CD4-positive, alpha-beta memory T cell (primary cell): ENCODE measurements at places on chromosomes 2 and 18.

GRCh38 chr2:199302851-199303250 lies 154.9 kb downstream of the SATB2 start:
- no peak overlapping the region for H3K4me3 ChIP-seq
- H3K27ac ChIP-seq = no peak overlapping the region
- H3K27me3 ChIP-seq = no peaks in the 10 kb centered on the region
- H3K4me1 ChIP-seq = no peaks in the 10 kb centered on the region
- no peak for DNase-seq

DNA sequence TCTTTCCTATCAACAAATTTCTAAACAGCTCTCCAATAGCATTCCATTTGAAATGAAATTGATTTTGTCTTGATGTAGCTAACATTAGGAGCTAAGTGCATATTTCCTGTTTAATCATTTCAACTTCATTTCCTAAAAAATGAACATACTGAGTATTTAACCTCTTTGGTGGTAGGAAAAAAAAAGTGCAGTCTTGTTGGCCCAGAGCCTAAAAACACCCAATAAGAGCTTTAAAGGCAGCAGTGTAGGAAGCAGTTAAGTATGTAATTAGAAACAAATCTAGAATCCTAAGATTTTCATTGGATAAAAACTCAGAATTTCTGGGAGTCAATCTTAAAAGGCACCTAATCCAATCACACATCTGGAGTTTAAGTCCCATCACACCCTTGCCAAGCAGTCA lies 71.0 kb upstream of the RBMS1 start:
- no peaks in the 10 kb centered on the region for H3K36me3 ChIP-seq
- no peak overlapping the region for H3K27ac ChIP-seq
- H3K4me1 ChIP-seq = no peaks in the 10 kb centered on the region

- no peaks in the 10 kb centered on the region for H3K4me1 ChIP-seq
- no peak for DNase-seq
- no peak overlapping the region for H3K4me3 ChIP-seq
- no peaks in the 10 kb centered on the region for H3K36me3 ChIP-seq
- no peak overlapping the region for H3K27ac ChIP-seq
Measured at GRCh38 chr2:145168091-145168490, 648.2 kb upstream of the ZEB2 start.

DNA sequence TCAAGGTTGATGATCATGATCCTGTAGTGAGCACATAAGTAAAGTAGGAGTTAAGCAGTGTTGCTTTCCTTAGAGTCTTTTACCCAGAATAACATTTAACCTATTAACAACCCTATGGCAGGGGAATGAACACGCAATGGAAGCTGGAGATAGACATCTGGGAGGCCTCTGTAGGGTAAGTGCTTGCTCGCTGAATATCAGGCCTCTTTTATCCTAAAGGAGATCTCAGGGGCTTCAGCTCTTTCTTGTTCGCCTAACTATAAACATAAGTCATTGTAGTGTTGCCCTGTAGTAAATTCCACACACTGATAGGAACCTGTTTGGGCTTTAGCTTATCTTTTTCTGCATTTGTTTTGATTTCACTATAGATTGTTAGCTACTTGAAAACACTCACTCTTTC lies 174.4 kb upstream of the TCF4 start:
- no peak for DNase-seq
- H3K36me3 ChIP-seq = no peaks in the 10 kb centered on the region
- no peak overlapping the region for H3K4me3 ChIP-seq

GRCh38 chr2:47512581-47513083 lies 109.7 kb downstream of the MSH2 start:
- no peak for DNase-seq
- H3K27me3 ChIP-seq = no peaks in the 10 kb centered on the region
- no peak overlapping the region for H3K27ac ChIP-seq

DNA sequence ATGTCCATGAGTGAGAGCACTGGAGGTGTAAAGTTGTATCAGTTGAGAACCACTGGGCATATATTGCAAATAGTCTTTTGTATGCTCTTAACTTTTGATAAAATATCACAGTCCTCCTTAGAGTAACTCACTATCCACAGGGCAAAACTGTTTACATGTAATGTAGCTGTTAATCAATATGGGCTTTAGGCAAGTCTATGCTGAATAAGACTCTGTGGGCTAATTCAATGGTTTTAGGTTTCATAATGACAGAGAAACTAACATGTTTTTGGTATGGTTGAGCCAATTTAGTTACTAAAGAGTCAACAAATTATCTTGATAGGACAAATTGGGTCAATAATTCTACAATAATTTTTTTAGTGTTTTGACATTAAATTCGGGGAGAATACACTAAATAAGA lies 1134.9 kb upstream of the FAM98A start:
- H3K4me1 ChIP-seq = no peaks in the 10 kb centered on the region
- DNase-seq = no peak
- no peaks in the 10 kb centered on the region for H3K27me3 ChIP-seq
- H3K36me3 ChIP-seq = no peaks in the 10 kb centered on the region
- no peak overlapping the region for H3K4me3 ChIP-seq

DNA sequence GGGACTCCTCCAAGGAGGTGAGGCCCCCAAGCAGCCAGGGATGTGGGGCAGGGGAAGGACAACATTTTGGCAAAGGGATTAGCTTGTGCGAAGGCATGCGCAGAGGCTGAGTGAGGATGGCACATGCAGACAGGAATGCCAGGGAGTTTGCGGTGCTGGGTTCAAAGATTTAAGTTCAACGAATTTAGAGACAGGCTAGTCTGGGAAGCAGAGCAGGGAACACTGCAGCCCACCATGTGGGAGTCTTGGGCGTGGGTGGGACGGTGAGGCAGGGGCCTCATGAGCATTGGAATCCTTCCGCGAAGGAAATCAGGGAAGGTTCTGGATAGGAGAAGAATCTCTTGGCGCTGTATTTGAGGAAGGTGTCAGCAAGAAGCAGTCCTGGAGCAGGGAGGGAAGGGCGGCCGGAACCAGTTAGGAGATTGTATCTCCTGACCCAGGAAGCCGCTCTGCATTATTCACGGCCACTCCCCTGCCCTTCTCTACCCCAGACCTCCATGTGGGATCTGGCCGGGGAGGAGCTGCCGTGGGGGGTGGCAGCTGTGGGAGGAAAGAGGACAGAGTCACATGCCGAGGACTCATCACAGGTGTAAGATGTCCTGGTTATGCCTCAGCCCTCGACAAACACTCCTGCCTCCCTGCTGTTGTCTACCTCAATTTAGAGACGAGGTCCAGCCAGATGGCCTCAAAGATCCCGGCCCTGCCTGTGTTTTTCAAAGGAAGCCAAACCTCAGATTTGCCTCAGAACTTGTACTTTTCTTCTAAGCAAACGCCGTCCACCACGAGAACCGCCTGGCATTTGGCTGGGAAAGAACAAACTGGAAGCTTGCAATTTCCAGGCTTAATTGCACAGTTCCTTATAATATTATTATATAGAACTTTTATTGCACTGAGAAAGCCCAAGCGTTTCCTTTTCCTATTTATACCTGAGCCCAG lies 123.7 kb upstream of the SMAD2 start:
- H3K4me3 ChIP-seq = no peak overlapping the region
- no peak for DNase-seq
- no peak overlapping the region for H3K27ac ChIP-seq

- no peaks in the 10 kb centered on the region for H3K27me3 ChIP-seq
- H3K36me3 ChIP-seq = no peaks in the 10 kb centered on the region
- no peaks in the 10 kb centered on the region for H3K4me1 ChIP-seq
- no peak overlapping the region for H3K4me3 ChIP-seq
- DNase-seq = no peak
Measured at GRCh38 chr2:221883976-221884375, 311.9 kb upstream of the EPHA4 start.

DNA sequence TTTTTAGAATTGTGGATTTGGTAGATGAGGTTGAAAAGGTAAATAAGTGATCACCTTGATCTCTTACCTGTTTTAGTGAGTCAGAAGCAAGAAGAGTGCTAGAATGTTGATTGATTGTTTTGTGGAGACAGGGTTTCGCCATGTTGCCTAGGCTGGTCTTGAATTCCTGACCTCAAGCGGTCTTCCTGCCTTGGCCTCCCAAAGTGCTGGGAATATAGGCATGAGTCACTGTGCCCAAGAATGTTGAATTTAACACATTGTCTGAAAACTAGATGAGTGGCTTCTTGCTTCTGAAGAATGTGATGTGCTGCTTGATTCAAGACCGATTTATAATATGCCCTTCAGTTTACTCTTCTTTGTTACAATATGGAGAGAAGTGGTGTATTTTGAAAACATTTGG lies 121.3 kb downstream of the FMNL2 start:
- no peaks in the 10 kb centered on the region for H3K27me3 ChIP-seq
- H3K4me3 ChIP-seq = no peak overlapping the region
- no peaks in the 10 kb centered on the region for H3K4me1 ChIP-seq
- DNase-seq = no peak
- no peak overlapping the region for H3K27ac ChIP-seq
- H3K36me3 ChIP-seq = no peaks in the 10 kb centered on the region

DNA sequence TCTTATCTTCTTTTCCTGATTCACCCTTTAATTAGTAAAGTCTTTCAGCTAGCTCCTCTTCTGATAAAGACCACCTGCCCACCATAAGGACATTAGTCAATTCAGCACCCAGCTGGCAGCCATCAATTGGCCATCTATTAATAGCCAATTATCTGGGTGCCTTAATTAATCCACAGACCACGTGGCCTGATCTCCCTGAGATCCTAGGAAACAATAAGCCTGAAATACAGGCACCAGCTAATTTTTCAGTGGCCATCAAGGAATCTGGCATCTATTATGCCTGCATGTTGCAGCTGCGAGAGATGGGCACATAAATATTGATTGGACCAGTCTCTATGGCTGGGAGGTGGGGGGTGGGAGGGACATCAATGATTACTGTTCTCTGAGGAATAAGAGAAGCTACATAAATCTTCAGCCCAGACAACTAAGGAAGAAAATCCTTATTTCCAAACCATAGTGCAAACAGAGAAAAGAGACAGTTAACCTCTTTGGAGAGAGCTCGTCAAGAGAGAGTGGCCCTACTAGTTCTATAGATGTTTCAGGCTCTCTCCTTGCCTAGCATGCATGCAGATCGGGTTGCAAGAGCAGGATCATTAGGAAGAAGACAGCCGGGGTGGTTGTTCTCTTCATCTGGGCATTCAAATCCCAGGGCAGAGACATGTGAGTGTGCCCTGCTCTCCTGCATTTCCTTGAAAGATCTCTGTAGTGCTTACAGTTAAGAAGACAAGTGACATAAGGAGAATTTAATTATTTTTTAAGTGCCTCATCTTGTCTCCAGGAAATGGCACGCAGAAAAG lies 8.7 kb downstream of the GALNT14 start:
- H3K4me1 ChIP-seq = no peaks in the 10 kb centered on the region
- DNase-seq = no peak
- H3K27ac ChIP-seq = no peak overlapping the region
- no peaks in the 10 kb centered on the region for H3K36me3 ChIP-seq
- H3K4me3 ChIP-seq = no peak overlapping the region

DNA sequence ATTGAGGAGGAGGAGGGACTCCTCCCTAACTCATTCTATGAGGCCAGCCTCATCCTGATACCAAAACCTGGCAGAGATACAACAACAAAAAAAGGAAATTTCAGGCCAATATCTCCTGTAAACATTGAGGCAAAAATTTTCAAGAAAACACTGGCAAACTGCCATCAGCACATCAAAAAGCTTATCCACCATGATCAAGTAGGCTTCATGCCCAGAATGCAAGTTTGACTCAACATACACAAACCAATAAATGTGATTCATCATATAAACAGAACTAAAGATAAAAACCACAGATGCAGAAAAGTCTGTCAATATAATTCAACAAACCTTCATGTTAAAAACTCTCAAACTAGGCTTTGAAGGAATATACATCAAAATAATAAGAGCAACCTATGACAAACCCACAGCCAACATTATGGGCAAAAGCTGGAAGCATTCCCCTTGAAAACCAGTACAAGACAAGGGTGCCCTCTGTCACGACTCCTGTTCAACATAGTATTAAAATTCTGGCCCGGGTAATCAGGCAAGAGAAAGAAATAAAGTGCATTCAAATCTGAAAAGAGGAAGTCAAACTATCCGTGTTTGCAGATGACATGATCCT lies 1014.3 kb downstream of the CBLN2 start:
- no peaks in the 10 kb centered on the region for H3K4me1 ChIP-seq
- H3K27ac ChIP-seq = no peak overlapping the region
- no peaks in the 10 kb centered on the region for H3K36me3 ChIP-seq
- no peak overlapping the region for H3K4me3 ChIP-seq

DNA sequence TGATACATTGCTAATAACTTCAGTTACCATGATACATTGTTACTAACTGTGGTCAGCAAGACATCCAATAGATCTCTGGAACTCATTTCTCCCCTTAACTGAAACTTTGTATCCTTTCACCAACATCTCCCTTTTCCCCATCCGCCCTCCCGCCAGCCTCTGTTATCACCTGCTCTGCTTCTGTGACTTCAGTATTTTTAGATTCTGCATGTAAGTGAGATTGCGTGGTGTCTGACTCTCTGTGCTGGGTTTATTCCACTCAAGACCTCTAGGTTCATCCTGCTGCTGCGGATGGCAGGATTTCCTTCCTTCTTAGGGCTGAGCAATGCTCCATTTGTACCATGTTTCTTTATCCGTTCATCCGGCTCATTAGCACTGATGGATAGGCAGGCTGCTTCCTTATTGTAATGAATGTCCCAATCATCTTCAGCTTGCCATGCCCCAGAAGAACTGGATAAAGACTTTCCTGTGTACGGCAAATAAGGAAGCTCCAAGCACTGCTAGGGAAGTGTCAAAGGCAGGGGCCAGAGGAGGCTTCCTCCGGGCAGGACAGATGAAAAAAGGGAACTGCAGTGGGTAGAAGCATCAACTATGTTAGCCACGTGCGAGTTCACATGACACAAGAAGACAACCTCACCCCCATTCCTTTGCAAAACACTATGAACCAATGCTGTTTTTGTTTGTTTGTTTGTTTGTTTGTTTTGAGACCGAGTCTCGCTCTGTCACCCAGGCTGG lies 113.4 kb downstream of the EIPR1 start:
- DNase-seq = no peak
- H3K27ac ChIP-seq = no peak overlapping the region
- H3K27me3 ChIP-seq = no peaks in the 10 kb centered on the region
- H3K4me3 ChIP-seq = no peak overlapping the region
- no peaks in the 10 kb centered on the region for H3K4me1 ChIP-seq

DNA sequence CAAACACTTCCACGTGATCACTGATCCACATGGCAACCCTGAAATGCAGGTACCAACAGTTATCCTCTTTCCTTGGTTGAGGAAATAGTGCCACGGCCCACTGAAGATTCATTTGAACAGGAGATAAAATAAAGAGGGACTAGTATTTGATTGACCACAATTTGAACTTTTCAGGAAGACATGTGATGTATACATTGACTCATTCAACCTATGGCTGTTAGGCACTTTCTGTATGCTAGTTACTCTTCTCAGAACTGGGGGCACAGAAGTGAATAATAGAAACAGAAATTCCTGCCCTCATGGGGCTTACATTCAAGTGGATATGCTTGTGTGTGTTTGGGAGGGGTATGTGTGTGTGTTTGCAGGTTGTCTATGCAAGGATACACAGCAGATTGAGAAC lies 199.6 kb downstream of the PRKCE start:
- no peaks in the 10 kb centered on the region for H3K36me3 ChIP-seq
- H3K4me3 ChIP-seq = no peak overlapping the region
- no peak for DNase-seq

- no peaks in the 10 kb centered on the region for H3K27me3 ChIP-seq
- H3K36me3 ChIP-seq = no peaks in the 10 kb centered on the region
- H3K4me3 ChIP-seq = no peak overlapping the region
- H3K4me1 ChIP-seq = no peaks in the 10 kb centered on the region
- no peak overlapping the region for H3K27ac ChIP-seq
Measured at GRCh38 chr2:10285556-10286198, 17.0 kb upstream of the HPCAL1 start.
